CD4-positive, alpha-beta T cell treated with Interleukin-1 beta for 1 hour (primary cell): ENCODE measurements at places on chromosomes 1 and 21.

DNA sequence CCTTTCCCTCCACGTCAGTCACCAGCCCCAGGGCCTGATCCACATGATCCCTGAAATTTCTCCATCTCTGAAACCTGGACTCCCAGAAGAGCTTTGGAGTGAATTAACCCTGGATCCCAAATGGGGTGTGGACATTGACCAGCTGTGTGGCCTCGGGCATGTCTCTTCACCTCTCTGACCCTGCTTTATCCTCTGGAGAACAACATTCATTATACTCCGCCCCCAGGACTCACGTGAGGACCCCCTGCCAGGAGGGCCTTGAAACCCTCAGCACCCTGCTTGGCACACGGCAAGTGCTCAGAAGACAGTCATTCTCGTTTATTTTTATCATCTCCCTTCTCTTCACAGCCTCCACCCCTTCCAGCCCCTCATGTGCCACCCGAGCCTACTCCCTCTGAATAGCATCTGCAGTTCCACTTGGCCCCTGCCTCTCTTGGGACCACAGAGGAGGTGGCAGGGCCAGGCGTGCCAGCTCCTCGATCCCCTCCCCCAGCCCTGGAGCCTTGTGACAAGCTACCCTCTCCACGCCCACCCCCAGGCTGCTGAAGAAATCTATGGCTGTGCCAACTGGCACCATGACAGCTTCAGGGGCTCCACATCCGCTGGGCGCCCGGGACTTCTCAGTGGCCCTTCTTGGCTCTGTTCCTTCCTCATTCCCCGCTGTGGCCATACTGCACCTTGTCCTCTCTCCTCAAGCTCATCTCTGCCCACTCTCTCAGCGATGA lies 18.0 kb downstream of the ADGRB2 start:
- DNase-seq, result no peak

GRCh38 chr1:24803987-24804530 lies 58.8 kb downstream of the CLIC4 start:
- no peak for DNase-seq

DNA sequence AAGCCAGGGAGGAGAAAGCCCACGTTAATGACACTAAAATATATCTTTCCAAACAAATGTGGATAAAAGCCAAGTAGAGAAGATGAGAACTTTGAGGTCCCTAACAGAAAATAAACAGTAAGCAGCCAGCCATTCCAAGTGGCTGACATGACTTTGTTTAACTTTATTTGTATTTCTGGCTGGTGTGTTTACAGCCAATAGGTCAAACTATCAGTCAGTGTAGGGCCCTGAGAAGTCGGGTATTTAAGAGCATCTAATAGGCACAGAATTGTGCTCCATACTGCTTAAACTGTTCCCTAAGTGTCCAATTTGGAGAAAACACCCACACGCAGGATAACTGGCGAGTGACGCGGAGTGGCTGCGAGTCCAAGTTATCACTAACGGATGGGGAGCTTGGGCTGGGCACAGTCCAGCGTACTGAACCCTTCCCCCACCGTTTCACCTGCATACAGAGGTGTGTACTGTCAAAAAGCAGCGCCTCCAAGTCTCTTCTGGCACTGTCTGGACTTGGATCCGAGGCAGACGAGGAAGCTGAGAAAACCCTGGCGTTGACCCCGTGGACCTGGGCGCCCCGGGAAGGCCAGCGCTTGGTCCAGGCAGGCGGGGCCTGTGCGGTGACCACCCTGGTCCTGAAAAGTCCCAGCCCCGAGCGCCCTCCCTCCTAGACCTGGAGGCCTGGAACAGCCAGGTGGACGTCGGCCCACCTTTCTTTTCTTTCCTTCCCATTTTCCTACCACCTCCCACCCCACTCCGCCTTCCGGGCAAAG lies 662 bp upstream of the LGALS8 start:
- no peak for DNase-seq

GRCh38 chr1:107551456-107551855 lies 410.6 kb downstream of the NTNG1 start:
- DNase-seq, result no peak

DNA sequence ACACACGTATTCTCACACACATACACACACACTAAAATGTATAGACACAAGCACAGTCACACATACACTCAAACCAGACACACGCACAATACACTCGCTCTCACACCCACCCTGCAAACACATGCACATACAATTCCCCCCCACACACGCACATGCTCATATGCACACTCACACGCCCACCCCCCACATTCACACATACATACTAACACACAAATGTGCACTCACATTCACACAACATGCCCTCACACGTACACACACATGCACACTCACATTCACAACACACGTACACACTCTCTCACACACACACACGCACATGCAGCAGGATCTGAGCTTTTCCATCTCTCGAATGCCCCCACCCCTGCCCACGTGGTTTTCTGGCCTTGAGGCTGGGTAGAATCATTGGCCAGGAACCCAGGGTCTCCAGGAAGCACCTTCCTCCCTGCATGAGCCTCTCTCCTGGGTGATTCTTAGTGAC lies 589.7 kb downstream of the PTPRU start:
- DNase-seq, result no peak

- DNase-seq, result no peak
These were observed 95.7 kb downstream of the ATP6V1G3 start for GRCh38 chr1:198444792-198445191.

- no peak for DNase-seq
These were observed 10.2 kb downstream of the SPSB1 start for GRCh38 chr1:9302745-9303524.

DNA sequence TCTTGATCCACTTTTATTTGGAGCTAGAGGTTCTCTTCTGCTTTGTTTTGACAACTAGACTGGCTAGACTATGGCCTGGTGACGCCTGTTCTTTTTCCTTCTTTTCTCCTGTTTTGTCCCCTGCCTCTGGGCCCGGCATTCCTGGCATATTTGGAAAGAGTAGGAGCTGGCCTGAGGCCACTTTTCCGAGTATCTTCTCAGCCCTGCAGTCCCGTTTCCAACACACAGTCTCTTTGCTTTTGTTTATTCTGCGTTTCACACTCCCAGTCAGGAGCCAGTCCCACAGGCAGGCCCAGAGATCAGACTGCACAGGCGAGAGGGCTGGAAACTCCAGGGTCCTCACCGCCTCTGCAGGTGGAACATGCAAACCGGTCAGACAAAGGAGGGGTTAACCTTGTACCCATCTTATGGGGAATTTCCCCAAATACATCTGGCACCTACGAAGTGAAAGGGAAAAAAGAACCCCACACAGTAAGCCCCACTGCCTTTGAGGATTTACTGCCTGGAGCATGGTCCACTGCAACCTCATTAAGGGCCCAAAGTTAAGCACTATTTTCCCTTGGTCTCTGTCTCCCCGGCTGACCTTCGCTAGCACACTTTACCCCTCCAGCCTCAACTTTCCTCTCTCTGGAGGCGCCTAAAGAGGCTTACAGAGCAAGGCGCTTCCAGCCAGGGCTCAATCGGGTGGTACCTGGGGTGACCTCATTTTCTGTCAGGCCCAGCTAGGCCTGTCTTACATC lies 141.1 kb downstream of the TOMM20 start:
- no peak for DNase-seq

DNA sequence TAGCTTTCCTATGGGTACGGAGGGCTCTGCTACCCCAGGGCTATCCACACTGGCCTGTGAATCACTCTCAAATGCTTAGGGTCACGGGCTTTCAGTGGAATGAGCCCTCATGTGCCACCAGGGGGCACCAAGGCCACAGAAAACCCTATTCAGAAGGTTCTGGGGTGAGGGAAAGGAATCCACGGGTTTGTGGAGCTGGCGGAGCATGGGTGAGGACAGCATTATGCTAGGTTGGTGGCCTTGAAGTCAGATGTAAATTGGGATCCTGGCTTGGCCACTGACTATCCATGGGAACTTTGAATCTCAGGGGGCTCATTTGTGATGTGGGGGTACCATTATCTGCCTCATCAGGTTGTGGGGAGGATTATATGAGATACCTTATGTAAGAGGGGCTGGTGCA lies 5.1 kb upstream of the LAMTOR5 start:
- peak; percentile 67 for DNase-seq

DNA sequence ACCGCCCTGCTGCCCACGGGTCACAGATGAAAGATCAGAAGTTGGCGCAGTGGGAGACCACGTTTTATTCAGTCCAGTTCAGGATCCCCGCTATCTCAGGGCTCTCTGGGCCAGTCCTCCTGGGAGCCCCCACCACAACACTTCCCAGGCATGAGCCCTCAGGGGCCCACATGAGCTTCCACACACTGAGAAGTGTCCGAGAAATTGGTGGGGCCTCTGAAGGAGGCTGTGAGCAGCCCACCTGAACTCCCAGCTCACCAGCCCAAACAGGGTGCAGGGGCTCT lies 12.1 kb downstream of the TRIM46 start:
- no peak for DNase-seq

GRCh38 chr1:186481303-186481888 lies 20.5 kb upstream of the PDC start:
- no peak for DNase-seq

DNA sequence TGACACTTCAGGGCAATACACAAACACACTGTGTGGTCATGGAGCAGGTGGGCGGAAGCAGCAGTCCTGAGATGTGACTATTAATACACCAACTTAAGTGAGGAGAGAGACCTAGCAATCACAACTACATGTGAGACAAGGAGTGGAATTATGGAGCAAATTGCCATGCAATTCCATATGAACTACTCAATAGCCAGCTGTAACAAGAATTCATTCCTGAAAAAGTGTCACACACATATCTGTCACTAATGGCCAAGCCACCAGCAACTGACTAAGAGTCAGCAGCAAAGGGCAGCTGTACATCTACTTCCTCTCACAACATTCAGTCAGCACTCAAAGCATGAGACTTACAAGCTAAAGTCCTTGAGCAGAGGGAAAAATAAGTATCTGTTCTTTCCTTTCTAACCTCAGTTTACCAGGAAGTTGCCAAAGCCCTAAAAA lies 46.2 kb downstream of the GPR3 start:
- DNase-seq, result no peak

GRCh38 chr21:35314857-35315582 lies 265.9 kb upstream of the RUNX1 start:
- no peak for DNase-seq

GRCh38 chr21:45560106-45561021 lies 18.1 kb upstream of the SLC19A1 start:
- no peak for DNase-seq

DNA sequence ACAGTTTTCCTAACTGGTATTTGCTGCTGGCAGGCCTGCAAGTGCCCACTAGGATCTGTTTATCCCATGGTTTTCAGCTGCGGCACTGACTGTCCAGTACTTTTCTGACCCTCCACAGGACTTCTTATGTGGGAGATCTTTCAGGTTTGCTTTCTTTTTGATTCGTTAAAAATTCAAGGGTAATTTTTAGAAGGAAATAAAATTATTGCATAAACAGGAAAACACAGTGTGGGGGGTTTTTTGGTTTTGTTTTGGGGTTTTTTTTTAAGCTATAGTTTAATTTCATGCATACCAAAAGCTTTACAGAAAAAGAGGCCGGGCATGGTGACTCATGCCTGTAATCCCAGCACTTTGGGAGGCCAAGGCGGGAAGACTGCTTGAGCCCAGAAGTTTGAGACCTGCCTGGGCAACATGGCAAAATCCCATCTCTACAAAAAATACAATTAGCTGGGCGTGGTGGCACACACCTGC lies 3.6 kb downstream of the NIBAN1 start:
- DNase-seq, result no peak
